Anterior cingulate cortex (tissue), 58 donors: ENCODE measurements at places on chromosomes 16 and 17.

DNA sequence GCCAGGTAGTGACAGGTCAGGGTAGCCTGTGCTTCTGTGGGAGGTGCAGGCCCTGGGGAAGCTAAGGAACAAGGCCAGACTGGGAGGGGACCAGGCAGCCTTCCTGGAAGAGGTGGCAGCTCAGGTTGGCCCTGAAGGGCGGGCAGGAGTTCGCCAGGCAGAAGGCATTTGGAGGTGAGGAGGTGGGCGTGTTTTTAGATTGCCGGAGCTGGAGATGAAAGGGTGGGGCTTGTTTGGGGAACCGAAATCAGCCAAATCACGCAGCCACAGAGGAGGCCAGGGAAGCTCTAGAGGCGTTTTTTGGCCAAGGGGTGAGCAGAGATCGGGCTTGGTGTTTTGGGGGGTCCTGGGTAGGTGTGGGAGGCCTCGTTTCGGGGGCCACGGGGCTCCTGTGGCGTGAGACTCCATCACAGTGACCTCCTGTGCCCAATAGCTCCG, 7.6 kb downstream of the ADCY7 start:
- DNase-seq: no peak

DNA sequence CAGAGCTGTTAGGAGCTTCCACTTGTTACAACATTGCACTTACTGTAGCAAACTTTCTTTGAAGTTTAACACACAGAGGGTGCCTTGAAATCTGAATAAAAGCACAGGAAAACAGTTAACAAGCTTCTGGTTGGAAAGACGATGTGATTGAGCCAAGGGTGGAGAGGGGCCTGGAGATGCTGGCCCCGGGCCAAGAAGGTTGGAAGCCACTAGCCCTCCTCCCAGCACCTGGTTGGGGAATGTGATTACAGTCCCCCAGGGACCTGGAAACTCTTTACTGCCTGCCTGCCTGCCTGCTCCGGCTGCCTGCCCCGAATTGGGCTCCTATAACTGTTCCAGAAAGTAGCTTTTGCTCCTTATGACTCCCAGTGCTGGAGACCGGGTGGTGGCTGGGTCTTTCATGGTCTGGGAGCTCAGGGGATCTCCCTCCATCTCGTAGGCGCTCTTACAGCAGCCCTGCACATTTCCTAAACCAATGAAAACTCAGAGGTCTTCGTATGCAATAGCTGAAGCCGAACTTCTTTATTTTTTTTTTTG, 48.0 kb upstream of the ZFHX3 start:
- no peak for DNase-seq

- no peak for DNase-seq
Measured at GRCh38 chr17:1774390-1775176, 12.7 kb downstream of the SERPINF1 start.

GRCh38 chr17:2369039-2369438, 31.7 kb downstream of the SGSM2 start:
- no peak for DNase-seq

- DNase-seq: no peak
Measured at GRCh38 chr16:1124795-1125194, 28.1 kb upstream of the CACNA1H start.

GRCh38 chr17:63289931-63290330, 156.2 kb downstream of the CYB561 start:
- no peak for DNase-seq

DNA sequence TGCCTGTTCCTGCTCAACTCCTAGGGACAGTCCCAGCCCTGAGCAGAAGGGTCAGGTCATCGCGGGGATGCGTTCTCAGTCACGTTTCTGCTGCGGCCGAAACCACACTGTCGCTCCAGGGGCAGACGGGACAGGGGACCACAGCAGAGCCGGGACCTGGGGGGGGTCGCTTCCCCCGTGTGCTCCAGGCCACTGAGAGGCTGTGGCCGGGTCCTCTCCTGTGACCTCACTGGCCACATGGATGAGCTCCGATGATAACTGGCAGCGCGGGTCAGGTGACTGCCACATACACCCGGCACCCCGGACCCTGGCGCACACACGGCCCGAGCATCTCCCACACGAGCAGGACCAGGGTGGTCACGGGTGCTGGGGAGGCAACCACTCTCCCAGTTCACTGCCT, 12.8 kb downstream of the GNPTG start:
- no peak for DNase-seq

GRCh38 chr16:88575251-88575650, 5.0 kb downstream of the ZC3H18 start:
- DNase-seq: no peak

DNA sequence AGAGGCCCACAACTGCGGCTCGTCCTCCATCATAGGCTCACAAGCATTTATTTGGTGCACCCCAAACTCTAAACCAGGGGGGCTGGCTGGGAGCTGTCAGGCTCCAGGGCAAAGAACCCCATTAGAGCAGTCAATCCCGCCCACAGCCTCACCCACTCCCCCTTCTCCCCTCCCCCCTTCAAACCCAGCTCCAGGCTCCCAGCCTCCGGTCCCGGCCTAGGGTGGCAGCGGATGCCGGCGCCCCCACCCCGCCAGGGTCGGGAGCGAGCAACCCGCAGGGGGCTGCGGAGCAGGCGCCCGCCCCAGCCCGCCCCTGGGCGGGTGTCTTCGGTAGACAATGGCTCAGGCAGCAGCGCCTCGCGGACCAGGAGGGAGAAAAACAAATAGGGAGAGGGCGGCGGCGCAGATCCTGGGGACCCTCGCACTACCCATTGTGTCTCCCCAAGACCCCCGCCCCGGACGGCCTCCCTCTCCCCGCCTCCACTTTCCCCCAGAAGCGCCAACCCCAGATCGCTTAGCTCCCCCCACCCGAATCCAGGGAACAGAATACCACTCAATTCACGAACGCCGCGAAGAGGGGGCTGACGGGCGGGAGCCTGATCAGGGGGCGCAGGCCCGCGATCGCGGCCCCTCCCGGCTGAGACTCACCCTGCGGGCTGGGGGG, 572 bp downstream of the FAM171A2 start:
- no peak for DNase-seq

- DNase-seq: no peak
Measured at GRCh38 chr17:69820876-69821473, 254.1 kb upstream of the KCNJ16 start.

DNA sequence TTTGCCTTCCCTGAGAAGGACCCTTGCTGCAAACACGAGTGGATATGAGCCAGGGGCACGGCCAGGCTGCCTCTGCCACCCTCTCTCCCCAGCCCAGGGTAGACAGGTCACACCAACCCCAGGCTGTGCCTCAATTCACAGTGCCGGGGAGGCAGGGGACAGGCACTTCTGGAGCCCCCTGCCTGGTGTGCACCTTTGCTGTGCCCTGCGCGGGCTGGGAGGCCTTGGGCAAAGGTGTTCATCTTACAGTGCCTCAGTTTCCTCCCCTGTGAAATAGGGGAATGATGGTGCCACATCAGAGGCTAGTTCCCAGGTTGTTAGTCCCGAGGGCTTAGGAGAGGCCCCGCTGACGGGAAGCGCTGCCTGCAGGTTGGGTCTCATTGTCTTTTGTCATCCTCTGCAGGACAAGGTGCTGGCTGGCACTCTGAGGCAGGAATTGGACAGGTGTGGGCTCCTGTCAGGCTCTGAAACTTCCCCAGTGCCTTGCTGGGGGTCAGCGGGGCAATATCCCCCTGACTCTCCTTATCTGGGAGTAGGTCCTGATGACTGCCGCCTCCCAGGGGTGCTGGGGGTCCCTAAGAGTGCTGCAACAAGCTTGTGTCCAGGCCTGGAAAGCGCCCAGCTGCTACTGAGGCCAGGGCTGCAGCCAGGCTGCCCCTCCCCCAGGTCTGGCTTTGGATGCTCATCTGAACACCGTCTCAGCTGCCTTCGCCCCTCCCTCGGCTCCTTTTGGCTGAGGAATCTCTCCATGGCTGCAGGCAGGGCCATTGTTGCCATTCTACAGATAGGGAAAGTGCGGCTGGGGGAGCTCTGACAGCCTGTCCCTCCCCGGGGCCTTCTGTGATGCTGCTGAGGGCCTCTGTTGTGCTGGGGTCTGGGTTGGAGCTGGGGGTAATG, 3.1 kb downstream of the PRSS21 start:
- no peak for DNase-seq

DNA sequence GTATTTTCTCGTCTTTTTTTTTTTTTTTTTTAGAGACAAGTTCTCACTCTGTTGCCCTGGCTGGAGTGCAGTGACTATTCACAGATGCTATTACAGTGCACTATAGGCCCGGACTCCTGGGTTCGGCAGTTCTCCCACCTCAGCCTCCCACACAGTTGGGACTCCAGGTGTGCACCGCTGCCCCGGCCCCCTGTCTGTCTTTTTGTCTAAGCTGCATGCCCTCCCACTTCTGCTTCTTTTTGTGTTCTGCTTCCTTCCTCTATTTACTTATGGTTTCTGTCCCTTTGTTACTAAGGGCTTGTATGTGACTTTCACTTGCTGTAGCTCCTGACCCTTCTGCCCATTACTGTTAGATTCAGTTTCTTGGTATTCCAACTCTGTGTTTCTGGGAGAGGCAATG, 20.5 kb downstream of the SLC7A6 start:
- no peak for DNase-seq
